ENCODE measurements at places on chromosomes 4 and X. TPM values are rescaled to one million over a fixed set of nuclear protein-coding genes. Genes with fewer than 3 reads are reported as not detected.

Gene NHS
- 8.3 TPM for total RNA-seq

Gene AKAP14
- not detected for total RNA-seq

DNA sequence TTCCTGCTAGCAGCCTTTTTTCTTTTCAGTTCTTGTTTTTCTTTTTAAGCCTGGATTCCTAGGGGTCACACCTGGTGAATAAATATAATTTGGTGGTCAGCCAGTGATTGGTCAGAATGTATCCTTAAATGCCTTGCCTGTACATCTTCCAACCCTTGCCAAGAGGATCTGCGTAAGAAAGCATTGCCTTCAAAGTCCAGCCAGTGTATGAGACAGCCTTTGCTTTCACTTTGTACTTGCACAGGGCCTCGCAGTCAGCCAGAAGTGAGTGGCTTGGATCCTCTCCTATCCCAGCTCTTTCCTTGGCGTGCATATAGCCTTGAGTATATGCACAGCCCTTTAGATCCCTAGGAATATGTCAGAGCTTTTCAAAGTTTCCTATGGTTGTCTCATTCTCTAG is 22.2 kb downstream of the KANTR start:
- DNase-seq, result no peak

- DNase-seq, result no peak
These were observed 56.5 kb downstream of the ARAP2 start for GRCh38 chr4:36187723-36188333.

DNA sequence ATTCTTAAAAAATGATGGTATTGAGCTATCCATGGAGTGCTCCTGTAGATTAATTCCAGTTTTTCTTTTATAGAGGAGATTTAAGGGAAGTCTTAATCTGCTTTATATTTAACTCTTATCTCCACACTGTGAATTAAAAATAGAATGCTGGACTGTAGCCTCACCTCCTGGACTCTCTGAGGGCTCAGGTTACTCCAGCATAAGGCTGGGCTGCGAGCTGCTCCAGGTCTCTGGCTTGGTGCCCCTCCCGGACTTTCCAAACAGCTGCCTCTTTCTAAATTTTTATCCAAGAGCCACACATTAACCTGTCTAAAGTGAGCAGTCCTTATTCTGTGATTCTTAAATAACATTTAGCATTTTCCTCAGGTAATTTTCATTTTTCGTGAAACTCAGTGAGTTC is 218.7 kb upstream of the JADE1 start:
- no peak for DNase-seq

GRCh38 chr4:179130122-179130714 is 1688.0 kb upstream of the AGA start:
- DNase-seq, result no peak

- no peak for DNase-seq
These were observed 60.9 kb upstream of the IBSP start for GRCh38 chr4:87738483-87738882.

DNA sequence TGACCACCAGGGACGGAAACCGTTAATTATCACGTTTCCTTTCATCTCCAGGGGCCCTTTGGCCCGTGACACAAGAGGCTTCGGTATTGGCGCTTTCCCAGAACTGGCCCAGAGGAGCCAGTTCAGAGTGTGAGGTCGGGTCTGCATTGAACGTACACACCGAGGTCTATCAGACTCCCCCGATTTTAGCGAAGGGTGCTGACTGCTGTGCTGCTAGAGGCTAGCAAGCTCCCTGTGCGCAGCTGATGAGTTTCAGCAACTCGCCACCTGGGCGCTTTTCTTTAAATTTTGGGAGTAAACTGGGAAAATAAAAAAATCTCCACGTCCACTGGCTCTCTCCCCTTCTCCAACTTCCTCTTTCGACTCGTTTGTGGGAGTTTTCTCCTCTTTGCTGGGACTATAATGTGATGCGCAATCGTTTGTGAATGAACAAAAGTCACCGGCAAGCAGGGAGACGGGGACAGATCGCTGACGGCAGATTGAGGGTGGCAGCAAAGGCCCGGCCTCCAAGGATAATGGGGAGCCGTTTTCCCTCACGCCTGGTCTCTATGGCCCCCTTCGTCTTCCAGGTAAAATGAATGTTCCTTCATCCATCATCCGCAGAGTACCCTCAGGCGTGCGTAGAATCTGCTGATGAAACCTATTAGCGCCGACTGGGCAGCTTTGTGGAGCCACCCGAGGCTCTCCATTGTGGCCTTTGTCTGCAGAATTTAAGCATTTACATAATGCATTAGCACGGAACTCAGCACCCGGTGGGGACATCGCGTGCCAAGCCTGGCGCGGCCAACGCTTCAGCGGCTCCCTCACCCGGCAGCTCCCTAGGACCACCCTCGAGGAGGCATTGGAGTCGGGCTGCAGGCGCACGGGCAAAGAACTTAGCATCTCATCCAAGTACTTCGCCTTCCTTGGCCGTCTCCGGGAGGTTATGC is 1.6 kb upstream of the LRAT start:
- DNase-seq, result no peak

DNA sequence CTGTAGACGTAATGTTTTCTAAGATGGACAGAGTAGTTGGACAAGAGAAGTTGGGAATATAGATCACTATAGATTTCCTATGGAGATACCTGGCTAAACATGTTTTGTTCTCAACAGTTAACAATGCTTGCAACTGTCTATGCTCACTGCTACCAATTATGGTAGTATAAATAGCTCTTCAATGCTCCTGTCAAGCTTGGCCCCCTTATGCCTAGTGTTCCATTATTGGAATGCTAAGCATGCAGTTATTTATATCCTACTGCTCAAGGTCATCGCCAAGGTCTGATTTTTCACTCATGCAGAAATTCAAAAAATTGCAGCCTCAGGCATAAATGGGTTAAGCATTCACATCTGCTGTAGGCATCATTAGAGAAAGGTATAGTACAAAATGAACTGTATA is 519.0 kb downstream of the IL15 start:
- DNase-seq, result no peak

DNA sequence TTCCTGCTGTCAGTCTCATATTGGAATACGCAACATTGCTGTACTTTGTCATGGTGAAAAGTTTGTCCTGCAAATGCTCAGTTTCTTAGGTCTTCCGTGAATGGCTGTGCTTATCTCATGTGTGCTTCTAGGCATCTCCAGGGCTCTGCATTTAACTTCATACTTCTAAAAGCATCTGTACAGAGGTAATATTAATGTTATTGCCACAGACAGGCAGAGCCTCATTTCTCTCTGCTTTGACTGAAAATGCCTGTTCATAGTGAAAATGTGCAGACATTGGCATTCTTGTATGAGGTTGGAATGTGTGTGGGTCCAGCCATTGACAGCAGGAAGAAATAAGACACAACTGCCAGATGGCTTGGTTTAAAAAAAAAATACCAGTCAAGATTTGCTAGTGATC is 140.1 kb upstream of the TTC29 start:
- no peak for DNase-seq

Gene MAGED2
- total RNA-seq, result 116 TPM

DNA sequence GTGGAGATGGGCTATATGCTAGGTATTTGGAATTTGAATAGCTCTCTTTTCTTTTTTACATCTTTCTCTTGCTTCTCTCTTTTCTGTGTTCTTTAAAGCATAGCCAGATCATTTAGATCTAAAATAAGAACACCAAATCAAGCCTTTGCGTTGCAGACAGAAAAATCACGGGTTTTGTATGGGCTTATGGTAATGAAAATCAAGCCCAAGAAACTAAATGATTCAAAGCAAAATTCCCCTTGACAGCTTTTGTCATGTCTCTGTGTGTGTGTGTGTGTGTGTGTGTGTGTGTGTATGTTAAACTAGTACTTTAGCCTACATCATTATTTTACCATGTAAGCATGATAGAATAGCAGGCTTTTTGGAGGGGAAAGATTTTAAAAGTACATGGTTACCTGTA is 1.8 kb upstream of the RASL11B start:
- no peak for DNase-seq

Gene CLGN
- total RNA-seq, result not detected

Gene CD99
- 282 TPM for total RNA-seq

DNA sequence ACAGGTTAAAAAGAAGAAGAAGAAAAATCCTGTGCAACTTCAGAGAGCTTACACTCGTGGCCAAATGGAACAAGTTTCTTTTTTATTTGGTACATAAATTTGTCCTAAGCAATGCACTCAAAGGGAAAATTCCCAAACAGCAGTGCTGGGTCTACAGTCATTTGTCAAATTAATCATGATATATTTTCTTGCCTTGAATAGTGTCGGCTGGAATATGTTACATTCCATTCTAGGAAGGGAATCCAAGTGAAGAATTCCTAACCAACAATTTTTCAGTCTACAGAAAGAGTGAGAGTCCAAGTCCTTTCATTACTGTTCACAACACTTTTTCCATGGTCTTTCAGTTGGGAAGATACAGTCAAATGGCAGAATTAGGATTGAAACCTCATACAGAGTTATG is 63.9 kb downstream of the HAND2 start:
- no peak for DNase-seq

- DNase-seq, result no peak
These were observed 222.7 kb downstream of the COL25A1 start for GRCh38 chr4:109079731-109080130.

Gene TRIM60
- not detected for total RNA-seq
